ENCODE measurements at places on chromosomes 16 and 17. TPM values are rescaled to one million over a fixed set of nuclear protein-coding genes. Genes with fewer than 3 reads are reported as not detected.

CES1 gene
- 0.61 TPM for total RNA-seq

DNA sequence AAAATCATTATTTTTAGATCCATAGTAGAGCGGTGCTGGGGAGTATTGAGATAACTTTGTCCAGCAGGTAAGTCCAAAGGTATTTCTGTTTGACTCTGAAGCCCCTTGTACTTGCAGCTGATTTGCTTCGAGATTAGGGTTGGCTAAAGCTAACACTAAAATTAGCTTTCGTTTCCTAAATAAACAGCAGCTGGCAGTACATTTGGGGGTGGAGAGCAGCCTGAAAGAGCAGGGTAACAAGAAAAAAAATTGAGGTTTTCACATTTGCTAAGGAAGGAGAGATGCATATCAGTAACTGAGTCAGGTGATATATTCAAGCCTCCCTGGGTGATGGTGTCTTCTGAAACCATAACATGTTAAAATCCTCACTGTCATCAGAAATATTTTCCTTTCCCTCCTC is 37.4 kb upstream of the TMC5 start:
- DNase-seq: no peak

- peak; percentile 69 for DNase-seq
These were observed at the start of gene CMTM3 for GRCh38 chr16:66604376-66605176. CMTM3 (plus strand) TSS chr16:66604704; CDS start chr16:66604806, 102 bp downstream.

ZACN gene
- 4.9 TPM for total RNA-seq

DNA sequence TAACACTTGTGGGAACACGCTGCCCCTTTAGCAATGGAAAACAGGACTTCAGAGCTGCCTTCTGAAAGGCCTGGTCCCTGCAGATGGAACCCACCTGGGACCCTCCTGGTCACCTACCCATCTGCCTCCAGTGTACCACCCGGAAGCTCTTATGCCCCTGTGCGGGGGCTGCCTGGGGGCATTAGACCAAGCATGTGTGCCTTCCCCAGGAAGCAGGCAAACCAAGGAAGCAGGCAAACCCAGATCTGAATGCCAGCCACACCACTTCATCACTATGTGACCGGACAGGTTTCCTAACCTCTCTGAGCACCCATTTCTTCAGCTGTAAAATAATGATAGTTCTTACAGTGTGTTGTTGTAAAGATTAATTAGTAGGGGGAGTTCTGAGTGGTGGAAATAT is 20.8 kb upstream of the LRRC37A3 start:
- no peak for DNase-seq

GRCh38 chr16:28910086-28911031 is 14.7 kb downstream of the RABEP2 start:
- no peak for DNase-seq

EME2 gene
- 30.4 TPM for total RNA-seq

TBKBP1 gene
- total RNA-seq: 24.4 TPM

MT2A gene
- total RNA-seq: 186 TPM

KRT40 gene
- not detected for total RNA-seq

GRCh38 chr16:70705056-70705455 is 19.2 kb upstream of the MTSS2 start:
- no peak for DNase-seq
